Liver (tissue), 10 donors: ENCODE measurements at places on chromosomes 4 and X. TPM values are rescaled to one million over a fixed set of nuclear protein-coding genes. Genes with fewer than 3 reads are reported as not detected.

Gene PITX2
- not detected for total RNA-seq

Gene AKAP14
- total RNA-seq, result not detected

Gene GATA1
- total RNA-seq, result 39.9 TPM

Gene PACRGL
- total RNA-seq, result 7.2 TPM

Gene SPINK2
- total RNA-seq, result 0.79 TPM

Gene AADAT
- 3.8 TPM for total RNA-seq

Gene OSTC
- 113 TPM for total RNA-seq

Gene TMEM150C
- 4.8 TPM for total RNA-seq

Gene GASK1B
- total RNA-seq, result 6.4 TPM

DNA sequence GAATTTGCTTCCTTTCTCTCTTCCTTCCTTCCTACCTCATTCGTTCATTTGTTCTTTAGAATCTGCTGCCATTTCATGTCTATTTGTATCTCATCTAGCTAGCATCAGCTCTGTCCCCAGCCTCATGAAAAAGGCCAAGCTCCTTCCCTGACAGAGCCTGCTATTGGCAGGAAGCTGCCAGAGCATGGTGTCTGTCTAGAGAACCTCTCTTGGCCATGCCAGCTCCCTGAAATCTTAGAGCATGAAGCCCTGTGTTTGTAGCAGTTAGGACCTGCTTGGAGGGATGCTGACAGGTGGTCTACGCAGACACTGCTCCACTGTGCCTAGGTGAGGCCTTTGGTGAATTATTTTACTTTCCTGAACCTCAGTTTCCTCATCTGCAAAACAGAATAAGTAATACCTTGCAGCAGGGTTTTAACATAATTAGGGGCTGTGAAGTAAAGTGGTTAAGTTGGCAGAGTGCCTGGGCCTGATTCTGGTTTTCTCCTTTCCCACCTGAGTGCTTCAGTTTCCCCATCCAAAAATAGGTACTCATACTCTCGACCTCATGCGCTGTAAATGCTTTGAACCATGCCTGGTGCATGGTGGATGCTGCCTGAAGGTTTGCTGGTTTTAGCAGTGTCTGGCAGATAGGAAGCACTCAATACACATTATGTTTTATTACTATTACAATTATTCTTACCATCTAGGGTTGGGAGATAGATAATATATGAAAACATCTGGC is 4.7 kb downstream of the PTTG2 start:
- no peak for DNase-seq

DNA sequence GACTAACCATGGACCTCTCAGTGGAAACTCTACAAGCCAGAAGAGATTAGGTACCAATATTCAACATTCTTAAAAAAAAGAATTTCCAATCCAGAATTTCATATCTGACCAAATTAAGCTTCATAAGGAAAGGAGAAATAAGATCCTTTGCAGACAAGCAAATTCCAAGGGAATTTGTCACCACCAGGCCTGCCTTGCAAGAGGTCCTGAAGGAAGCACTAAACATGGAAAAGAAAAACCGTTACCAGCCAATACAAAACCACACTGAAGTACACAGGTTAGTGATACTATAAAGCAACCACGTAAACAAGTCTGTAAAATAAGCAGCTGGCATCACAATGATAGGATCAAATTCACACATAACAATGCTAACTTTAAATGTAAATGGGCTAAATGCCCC is 156.6 kb downstream of the FAM13A start:
- DNase-seq, result no peak

- no peak for DNase-seq
These were observed 15.0 kb upstream of the STARD8 start for GRCh38 chrX:68632491-68632890.

GRCh38 chr4:180792541-180792940 is 1450.7 kb upstream of the TENM3 start:
- no peak for DNase-seq

- DNase-seq, result no peak
These were observed 57.5 kb downstream of the ADRA2C start for GRCh38 chr4:3823496-3824341.

DNA sequence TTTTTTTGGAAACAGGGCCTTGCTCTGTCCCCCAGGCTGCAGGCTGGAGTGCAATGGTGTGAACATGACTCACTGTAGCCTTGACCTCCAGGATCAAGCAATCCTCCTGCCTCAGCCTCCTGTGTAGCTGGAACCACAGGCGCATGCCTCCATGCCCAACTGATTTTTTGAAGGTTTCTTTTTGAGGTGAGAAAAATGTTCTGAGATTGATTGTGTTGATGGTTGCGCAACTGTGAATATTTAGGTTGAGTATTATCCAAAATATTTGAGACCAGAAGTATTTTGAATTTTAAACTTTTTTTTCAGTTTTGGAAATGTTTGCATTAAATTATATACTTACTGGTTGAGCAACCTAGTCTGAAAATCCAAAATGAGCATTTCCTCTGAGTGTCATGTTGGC is 2.6 kb upstream of the CCNI start:
- no peak for DNase-seq

- no peak for DNase-seq
These were observed 138.7 kb downstream of the F11 start for GRCh38 chr4:186404562-186405134.

GRCh38 chr4:181677201-181677600 is 566.0 kb upstream of the TENM3 start:
- DNase-seq, result no peak

GRCh38 chrX:116198810-116199209 is 28.3 kb downstream of the AGTR2 start:
- DNase-seq, result no peak

GRCh38 chr4:108360754-108361445 is 192.2 kb upstream of the LEF1 start:
- DNase-seq, result no peak

- DNase-seq, result no peak
These were observed 213.5 kb downstream of the LDB2 start for GRCh38 chr4:16684935-16685334.

GRCh38 chrX:68658530-68658929 is 11.1 kb downstream of the STARD8 start:
- DNase-seq, result no peak

DNA sequence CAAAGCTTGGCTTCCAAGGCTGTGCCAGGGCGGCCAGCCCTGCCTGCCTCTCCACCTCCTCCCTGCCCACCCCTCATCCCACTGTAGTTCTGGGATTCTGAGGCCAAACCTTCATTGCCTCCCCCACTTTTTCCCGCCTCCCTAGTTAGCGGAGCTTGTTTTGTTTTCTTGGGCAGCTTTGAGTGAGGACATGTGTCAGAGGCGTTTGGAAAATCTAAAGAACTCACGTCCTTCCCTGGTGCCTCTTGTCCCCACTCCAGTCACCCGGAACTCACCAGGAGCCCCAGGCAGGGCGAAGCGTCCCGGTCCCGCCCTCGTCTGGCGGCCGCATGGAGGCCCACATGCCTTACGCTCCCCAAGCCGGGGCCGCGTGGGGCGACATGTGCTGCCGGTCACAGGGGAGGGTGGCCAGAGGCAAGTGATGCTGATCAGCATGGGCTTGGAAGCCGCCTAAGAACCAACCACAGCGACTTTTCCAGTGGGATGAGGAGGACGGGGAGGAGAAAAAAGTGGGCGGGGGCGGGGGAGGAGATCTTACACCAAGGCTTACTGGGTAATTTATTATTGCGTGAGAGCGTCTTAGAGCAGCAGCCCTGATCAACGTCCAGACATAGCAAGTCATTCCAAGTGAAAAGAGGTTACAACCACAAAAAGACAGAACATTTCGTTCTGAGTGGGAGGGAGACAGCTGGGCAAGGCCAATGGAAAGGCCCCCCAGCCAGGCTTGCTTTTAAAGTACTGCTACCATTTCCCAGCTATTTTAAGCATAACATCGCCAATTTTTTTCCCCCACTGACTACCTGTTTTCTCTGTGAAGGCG is 48.5 kb downstream of the PRPS1 start:
- no peak for DNase-seq

DNA sequence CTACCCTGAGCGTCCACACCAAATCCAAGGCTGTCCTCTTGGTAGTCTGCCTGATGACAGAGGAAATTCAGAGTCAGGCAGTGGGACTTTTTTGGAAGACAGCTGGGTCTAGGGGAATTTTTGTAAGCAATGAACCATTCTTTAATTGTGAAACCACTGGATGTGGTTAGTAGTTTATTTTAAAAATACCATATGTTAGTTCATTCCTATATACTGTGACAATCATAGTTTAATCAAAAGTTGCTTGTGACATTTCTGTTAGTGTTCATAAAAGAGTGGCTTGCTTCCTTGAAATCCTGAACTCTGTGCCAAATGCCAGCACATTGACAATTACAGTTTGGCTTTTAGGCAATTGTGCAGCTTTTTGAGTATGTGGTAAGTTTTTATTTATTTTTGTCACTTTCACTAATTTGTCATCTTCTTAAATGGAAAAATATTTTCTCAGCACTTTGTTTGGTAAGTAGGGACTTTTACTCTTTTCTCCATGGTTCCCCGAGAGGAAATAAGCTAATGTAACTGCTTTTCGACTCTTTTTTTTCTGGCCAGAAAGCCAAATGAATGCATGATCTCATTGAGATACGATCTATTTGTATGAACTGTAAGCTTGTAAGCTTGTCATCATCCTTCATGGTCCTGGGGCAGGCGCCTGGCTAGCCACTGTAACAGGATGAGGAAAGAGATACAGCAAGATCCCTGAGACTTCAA is 72.6 kb upstream of the SLC4A4 start:
- DNase-seq, result no peak

DNA sequence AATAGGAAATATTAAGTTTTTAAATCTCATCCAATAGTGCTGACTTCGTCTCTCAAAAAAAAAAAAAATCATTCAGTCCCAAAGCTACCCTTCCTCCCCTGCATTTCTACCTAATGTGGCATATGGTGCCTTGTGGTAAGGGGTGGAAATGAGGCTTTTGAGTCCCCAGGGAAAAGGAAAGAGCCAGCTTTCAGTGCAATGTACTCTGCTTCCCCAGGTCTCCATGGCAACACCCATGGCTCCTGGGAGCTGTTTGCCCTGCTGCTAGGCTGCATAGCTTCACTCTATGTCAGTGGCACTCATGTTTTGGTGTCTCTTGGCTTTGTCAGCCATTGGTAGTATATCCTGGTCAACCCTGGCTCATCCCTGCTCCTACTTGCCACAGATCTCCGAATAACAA is 175.9 kb downstream of the SLC39A8 start:
- no peak for DNase-seq

GRCh38 chr4:38411092-38411491 is 252.9 kb upstream of the KLF3 start:
- DNase-seq, result no peak
